Stromal cell of bone marrow (primary cell): ENCODE measurements at places on chromosomes 1 and 21.

- DNase-seq, result no peak
These were observed 54.8 kb downstream of the PIK3R3 start for GRCh38 chr1:46077644-46078043.

DNA sequence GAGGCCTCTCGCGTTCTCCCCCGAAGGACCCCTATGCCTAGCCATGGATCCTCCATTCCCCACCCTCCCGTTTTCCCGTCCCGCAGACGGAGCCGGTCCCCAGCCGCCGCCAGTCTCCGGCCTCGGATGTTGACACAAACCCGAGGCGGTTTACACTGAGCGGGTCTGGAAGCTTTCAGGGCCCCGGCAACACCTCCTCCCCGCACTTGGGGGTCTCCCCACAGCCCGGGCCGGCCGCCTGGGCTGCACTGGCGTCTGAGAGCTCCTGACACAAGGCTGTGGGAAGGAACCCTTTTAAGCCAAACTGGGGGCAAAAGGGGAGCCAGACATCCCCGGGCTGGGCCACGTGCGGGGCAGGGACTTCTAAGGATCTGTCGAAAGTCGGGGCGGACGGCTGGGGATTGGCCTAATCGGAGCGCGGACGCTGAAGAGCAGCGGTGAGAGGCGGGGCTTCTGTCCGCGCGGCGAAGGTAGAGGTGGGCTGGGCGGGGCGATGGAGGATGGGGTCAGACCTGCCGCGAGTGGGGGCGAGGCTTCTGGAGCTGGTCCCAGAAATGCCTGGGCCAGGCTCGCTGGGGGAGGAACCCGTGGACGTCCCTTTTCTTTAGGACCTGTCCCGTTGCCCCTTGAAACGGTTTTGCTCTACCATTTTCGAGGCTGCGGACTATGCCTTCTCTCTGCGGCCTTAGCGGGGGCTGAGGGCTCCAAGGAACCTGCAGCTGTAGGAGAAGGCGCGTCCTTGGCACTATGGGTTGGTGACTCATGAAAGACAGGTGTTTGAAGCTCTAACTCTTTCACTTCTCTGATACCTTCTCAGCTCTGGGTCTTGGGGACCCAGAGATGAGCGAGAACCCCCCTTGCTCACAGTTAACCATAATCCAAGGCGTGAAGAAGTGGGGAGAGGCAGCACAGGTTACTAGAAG lies 1.2 kb upstream of the HPCAL4 start:
- no peak for DNase-seq

GRCh38 chr1:228259368-228259894 lies 51.6 kb downstream of the OBSCN start:
- DNase-seq, result no peak

GRCh38 chr1:30739601-30740000 lies 16.2 kb upstream of the MATN1 start:
- DNase-seq, result no peak

- peak; percentile 47 for DNase-seq
These were observed 15.3 kb downstream of the SEMA6C start for GRCh38 chr1:151130987-151131586.

DNA sequence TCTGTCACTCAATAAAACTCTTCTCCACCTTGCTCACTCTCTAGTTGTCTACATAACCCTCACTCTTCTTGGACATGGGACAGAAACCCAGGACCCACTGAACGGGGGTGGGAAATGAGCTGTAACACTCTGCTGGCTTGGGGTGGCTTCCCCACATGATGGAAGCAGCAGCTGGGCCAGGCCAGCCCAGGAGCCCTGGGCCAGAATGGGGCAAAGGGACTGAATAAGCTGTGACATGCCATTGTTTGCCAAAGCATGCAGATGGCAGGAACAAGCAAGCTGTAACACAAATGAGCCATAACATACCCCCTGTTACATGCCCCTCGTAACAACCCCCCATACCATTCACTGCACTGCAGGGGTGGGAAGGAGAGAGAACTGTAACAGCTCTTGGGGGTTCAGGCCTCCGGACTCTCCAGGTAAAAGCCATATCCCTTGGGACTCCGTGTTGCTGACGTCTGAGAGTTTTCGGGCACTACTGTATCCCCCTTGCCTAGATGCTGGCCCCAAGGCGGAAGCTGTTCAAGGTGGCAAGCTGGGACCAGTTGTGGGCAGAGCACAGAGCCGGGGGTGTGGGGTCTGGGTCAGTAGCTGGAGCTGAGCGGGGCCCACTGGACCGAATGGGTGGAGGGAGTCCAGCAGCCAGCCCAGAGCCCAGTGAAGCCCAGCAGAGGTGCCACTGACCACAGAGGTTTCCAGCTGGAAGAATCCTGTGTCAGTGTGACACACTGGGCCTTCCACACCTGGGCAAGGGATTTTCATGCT lies 56.1 kb upstream of the DMRTB1 start:
- DNase-seq, result no peak

DNA sequence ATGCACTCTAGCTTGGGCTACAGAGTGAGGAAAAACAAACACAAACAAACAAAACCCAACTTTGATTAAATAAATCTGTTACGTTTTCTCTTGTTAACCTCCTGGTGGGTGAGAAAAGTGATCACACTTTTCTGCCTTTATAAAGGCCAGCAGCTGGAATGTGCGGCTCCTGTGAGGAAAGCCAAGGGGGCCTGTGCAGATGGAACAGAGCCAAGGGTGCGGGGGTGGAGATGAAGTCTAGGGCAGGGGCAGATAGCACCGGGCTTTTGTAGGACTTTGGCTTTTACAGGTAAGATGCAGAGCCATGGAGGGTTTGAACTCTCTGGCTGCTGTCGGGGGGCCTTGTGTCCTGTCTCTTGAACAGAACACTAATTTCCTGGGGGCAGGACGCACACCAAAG lies 40.7 kb upstream of the GPR37L1 start:
- no peak for DNase-seq

GRCh38 chr1:232586679-232587078 lies 43.3 kb downstream of the SIPA1L2 start:
- DNase-seq, result no peak

- peak; percentile 91 for DNase-seq
These were observed 5.4 kb upstream of the LAMC2 start for GRCh38 chr1:183180634-183181056.
